ENCODE measurements at places on chromosomes 12 and 14.

DNA sequence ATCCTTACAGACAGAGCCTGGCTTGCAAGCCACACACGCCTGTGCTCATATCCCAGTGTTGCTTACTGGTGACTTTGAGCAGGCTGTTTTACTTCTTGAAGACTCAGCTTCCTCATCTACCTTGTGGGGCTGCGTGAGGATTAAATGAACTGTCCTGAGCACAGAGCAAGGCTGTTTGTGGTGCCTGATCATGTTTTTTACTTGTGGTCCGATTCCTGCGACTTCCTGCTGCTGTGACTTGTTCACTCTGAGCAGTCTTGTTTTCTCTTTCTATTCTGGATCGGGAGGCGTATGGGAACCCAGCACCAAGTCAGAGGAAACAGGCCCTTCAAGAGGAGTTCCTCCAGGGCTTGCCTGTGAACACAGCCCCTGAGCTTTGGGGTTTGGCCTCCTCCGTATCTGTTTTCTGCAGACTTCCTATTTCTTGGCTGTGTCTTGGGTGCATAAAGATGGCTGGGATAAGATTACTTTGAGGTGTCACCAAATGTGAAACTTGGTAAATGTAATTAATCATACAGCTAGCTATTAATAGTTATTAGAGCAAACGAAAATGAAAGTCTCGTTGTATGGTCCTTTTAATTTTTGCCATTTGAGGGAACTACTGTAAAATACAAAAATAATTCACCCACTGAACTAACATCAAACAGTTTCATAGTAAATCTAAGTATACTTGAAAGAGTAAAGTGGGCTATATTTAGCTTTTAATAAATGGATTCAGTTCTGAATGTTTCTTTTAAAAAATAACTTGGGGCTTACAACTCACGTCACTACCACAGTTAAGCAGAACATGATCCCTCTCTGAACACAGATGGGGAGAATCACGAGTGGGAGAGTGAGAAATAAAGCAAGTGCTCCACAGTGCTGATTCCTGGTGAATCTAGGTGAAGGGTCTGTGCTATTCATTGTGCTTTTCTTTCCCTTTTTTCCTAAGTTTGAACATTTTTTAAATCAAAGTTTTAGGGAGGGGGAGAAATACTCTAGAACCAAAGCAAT, 251.5 kb downstream of the FOXN3 start:
- no peak for DNase-seq

- DNase-seq = no peak
These were observed 55.2 kb downstream of the PRICKLE1 start for GRCh38 chr12:42534184-42534838.

DNA sequence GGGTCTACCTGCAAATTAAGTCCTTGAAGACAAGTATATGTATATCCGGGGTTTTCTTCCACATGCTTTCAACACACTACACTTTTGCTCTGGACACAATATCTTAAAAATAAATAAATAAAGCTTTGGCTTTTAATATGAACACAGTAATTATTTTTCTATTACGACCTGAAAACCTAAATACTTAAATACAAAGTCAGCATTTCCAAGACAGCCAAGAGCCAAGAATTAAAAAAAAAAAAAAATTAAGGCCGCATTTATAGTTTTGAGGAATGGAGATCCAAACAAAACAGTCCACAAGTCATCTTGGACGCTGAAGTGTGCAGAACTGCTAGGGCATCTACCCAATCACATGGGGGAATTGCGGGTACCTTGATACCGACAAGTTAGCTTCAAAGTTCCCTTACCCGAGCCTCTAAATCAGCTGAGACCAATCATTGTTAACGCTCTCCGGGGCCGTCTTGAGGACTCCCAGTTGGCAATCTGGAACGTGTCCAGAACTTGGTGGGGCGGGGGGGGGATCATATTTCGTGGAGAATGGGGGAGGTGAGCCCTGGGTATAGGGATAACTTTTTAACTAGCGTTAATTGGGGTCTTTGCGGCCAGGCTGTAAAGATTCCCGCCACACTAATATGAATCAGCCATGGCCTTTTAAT, 731 bp upstream of the PCNX4 start:
- DNase-seq = peak; percentile 81

DNA sequence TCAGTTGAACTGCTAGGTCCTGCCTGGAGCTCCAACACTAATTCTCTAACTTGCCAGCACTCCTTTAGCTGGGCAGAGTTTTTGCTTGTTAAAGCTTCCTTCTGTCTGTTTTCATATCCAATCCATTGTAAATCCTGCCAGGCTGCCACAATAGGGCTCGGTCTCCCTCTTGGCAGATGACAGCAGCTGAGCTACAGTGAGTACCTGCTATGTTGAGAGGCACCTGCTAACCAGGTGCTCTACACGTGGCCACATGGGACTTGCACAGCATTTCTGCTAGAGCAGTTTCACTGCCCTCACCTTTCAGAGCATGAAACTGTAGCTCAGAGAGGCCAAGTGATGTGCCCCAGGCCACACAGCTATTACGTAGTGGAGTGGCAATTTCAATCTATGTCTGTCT, 106.6 kb upstream of the NOS1 start:
- no peak for DNase-seq

DNA sequence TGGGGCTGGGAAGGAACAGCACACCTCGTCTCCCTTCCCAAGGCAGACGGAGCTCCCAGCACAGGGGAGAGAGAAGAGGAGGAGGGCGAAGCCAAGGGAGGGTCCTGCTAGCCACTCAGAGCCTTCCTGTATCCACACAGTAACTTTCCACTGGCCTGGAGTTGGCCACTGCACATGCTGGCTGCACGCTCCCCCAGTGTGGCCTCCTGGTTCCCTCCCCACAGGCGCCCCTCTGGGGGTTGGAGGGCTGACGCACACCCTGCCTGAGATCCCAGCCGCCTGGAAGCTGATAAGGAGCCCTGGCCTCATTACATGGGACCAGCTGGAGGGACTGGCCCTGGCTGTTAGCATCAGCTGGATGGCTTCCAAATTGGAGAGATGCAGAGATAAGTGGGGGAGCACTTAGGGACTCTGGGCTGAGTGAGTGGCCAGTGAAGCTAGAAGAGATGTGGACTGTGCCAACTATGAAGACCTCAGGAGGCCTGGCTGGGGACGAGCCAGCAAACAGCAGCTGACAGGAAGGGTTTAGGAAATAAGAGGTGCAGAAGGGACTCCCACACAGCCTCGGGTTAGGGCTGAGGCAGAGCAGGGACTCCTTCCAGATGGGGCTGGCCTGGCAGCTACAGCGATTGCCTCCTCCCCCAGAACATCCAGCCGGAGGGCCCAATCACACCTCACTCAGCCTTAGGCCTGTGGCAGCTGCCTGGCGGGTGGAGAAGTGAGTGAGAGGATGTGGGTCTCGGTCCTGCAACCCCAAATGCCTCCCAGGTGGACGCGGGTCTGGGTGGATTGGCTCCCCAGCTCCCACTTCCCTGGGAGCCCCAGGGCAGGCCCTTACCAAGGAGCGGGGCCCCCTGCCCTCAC, 26.3 kb upstream of the BCDIN3D start:
- peak; percentile 88 for DNase-seq

DNA sequence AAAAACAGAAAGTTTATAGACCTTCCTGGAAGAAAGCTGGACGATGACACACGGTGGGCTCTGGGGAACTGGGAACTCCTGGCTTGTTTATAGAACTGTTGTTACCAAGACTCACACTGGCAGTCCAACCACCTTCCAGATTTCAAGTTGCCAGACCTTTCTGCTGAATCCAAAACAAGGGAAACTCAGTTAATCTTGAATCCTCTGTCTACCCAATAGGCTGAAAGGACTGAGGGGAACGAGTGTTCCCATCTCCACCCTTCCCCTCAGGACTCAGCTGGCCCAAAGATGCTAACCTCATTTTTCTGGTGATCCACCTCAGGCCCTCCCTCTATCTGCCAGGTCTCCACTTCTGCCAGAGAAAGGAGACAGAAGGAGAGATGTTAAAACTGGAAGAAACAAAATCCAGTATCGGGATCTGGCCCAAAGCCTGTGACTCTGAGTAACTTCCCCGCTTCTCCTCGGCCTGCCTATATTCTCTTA, 231.4 kb downstream of the ANO2 start:
- no peak for DNase-seq
